MM.1S (cell line): ENCODE measurements at places on chromosomes 7 and 10.

DNA sequence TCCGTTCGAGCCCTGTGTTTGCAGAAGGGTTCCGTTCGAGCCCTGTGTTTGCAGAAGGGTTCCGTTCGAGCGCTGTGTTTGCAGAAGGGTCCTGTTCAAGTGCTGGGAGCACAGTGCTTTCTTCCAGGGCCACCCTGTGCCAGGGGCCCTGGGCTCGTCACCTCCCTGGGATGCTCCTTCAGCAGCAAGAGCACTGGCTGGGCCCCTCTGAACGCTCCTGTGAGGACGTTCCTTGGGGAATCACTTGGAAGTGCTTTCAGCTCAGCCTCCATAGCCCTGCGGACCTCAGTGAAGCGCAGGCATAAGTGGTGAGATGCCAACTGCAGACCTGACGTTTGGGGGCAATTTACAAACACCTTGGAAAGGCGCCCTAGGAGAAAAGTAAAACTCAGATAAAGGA lies 103.6 kb downstream of the DYNC2I1 start:
- DNase-seq, result no peak

DNA sequence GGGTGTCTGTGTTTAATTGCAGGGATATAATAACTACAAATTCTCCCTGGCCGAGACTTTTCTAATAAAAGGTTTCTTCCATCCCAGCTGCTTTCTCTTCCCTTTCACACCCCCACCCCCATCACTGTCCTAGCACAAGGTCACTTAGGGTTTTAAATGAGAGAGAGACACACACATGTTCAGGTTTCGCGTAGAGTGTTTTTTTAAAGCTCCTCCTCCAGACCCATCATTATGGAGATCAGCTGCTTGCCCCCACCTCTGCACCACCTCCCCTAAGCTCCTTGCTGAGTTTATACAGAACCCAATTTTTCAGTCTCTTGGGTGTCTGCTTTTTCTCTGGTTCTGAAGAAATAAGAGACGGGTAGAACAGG lies 18.6 kb downstream of the LRMDA start:
- no peak for DNase-seq

- DNase-seq, result peak; percentile 81
Measured at GRCh38 chr7:6272481-6273323, at the start of gene CYTH3. TSS of gene CYTH3 (minus strand) at chr7:6272624. CDS start at chr7:6272507, 117 bp downstream.

DNA sequence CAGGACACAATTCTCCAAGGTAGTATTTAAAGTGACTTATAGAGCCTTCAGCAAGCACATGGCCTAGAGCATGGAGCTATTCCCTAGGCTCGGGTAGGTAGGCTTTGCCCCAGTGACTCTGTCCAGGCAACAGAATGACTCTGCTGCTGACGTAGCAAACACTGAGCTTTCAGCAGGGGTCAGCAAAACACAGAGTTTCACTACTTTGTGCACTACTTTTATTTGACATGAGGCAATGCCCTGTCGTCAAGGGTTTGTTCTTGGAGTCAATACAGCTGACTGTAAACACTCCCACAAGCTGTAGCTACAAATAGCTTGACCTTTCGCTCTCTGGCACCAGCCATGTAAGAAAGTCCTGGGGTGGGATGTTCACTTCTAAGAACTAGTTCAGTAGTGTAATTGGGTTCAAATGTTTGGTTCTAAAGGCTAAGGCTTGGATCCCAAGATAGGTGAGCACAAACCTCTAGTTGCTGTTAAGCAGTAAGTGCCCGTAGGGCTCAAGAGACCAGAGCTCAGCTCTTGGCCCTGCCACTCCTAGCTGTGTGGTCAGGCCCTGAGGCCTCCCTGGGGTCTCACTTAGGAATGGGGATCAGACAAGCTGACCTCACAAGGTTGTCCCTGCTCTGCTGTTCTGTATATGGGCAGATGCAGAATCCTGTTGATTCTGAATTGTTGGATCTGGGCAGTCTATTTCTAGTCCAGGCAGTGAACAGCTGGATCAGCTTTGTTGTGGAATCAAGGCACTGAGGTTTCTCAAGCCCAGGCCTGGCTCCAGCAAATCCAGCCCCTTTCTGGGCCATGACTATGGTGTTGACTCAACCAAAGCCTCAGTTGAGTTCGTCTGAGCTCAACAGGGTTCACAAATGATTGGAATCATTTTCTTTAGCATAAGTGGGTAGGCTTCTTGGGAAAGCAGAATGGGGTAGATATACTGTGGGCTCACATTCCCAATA lies 10.7 kb downstream of the NODAL start:
- DNase-seq, result peak; percentile 74

DNA sequence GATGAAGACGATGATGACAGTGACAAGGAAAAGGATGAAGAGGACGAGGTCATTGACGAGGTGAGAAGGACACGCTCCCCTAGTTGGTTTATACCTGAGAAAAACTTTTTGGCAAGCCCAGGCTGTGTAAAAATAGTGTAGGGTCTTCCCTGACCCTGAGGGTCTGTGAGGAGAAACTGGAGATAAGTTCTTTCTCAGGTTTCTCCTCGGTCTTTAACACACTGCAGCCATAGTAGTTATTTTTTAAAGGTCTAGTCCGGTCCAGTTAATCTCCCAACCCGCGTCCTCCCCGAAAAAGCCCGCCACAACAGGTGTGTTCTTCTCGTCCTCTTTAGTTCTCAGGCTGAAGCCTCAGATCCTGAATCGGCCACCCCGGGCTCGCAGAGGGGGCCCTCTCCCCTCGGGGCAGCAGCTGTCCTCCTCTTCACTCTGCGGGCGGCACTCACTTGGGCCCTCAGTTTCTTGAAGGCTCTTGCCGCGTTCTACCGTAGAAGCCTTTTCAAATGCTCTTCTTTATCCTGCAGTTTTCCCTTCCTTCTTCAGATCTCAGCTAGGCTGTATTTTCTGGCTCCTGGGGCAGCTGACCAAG lies 411 bp downstream of the BCCIP start:
- DNase-seq, result no peak

DNA sequence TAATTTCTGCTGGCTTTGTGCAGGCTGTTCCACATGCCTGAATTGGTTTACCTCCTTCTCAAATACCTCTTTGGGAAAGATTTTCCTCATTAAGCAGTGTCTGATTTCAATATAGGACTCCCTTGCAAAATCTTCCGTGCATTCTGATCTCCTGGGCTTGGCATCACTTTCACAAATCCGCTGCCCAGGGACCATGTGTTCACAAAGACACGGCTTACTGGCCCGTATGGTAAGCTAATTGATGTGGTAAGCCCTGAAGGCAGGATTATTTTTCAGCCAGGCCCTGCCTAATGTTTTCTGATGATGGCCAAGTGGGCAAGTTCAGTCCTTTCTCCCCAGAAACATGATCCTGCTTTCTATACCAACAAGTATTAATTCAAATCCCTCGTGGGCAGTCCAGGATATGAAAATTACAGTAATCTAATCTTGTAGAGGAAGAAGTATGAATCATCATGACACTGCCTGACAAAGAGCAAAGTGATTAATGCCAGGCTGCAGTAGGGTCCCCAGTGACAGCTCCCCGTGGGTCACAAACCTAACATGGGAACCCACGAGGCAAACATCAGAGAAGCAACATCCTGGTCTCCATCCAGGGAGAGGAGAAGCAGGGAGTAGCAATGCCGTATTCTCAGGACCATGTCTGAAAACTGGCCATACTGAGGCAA lies 11.6 kb upstream of the SVIL start:
- no peak for DNase-seq

- peak; percentile 83 for DNase-seq
Measured at GRCh38 chr10:69088801-69089501, 1.0 kb downstream of the SRGN start.

GRCh38 chr10:129464251-129464650 lies 2.8 kb upstream of the MGMT start:
- no peak for DNase-seq

DNA sequence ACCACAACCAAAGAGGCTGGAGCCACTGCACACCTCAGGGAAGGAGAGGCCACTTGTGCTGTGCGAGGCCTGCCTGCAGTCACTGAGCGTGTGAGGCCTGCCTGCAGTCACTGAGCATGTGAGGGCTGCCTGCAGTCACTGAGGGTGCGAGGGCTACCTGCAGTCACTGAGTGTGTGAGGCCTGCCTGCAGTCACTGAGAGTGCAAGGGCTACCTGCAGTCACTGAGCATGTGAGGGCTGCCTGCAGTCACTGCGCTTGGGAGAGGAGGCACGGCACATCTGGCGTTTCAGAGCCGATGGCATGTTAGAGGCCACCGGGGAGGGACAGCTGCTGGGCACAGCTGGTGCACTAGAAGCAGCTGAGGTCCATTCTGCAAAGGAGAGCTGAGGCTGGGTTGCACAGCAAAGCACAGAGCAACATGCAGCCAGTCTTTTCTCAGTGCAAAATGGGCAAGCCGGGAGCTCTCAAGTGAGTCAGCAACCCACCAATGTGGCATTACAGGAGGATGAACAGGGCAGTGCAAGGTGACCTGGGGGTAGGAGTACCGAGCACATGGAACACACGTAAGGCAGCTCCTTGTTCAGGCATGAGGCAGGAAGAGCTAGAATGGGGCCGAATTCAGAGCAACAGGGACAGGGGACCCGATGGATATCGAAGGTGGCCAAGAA lies 540.1 kb downstream of the PTPRN2 start:
- no peak for DNase-seq

- DNase-seq, result no peak
Measured at GRCh38 chr7:132072165-132072564, 504.1 kb downstream of the PLXNA4 start.

GRCh38 chr10:106761906-106762305 lies 402.6 kb downstream of the SORCS1 start:
- no peak for DNase-seq

- no peak for DNase-seq
Measured at GRCh38 chr7:5750031-5750653, 31.3 kb downstream of the RNF216 start.

GRCh38 chr10:73161662-73162061 lies 6.1 kb downstream of the ECD start:
- DNase-seq, result no peak

DNA sequence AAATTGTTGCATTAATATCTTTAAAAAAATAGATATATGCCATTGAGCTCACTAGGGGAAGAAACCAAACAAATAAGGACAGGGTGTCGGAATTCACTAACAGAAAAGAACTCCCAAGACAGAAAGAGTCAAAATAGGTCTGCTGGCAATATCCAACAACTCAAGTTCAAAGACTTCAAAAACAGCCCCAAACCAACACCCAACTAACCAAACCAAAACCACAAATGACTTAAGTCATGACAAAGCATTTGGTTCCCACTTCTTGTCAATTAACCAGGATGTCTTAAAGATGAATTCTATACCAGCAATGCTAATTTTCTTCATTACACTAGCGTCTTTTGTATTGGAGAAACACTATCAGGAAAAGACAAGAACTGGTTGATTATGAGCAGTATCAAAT lies 249.0 kb upstream of the PLXNA4 start:
- DNase-seq, result no peak

- DNase-seq, result peak; percentile 21
Measured at GRCh38 chr10:58385784-58386112, 538 bp downstream of the TFAM start.

DNA sequence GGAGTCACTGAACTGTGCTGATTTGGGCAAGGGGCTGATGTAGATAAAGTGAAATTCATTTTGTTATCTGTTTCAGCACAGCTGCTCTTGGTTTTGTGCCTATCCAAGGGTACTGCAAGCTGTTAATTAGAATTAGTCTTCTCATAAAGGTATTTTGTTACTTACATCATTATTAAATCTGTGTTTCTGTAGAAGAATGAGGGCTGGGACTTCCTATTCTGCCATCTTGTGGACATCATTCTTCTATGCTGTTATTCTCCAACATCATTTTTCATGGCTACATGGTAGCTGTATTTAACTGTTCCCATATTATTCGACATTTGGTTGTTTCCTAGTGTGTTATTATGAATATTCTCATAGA lies 76.2 kb upstream of the CCDC71L start:
- peak; percentile 66 for DNase-seq

DNA sequence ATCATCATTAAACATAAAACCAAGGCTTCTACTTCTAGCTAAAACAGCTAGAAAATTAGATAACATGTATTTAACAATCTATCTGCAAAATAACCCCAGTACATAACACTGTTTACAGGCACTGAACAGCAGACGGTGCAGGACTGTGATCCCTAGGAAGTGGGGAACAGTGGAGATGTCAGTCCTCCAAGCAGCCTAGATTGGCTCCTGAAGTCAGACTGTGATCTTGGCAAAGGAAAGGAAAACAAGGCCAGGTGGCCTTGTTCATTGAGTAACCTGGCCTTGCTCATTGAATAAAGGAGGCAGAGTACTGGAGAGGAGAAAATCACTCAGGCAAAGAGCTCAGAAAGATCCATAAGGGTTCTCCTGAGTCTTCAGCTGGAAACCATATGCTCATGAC lies 77.7 kb upstream of the DIP2C start:
- DNase-seq, result no peak

DNA sequence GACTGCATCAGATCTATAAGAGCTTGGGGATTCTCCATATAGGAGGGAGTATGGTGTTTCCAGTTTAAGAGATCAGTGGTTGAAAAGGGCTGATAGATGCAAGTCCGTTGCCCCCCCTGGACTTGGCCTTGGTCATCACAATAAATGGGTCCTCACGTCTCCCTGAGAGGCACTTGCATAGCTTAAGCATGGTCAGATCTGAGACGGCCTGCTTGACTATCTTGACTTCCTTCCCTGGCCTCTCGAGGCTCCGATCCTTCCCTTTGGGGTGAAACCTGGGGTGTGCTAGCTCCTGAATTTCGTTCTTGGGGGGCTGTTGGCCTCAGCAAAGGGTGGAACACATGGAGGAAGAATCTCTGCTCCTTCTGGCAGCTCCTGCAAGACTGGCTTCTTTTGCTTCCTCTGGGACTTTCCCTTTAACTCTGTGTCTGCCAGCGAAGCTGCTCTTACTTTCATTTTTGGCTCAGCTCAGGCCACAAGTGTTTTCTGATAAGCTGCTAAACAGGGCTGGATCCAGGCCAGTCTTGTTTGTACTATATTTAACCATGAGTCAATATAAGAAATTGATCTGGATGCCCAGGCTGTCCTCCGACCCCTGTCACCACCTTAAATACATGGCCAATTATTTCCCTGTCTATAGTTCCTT lies 11.2 kb upstream of the ZNF485 start:
- peak; percentile 78 for DNase-seq

- DNase-seq, result no peak
Measured at GRCh38 chr7:86778271-86778670, 134.6 kb downstream of the GRM3 start.

GRCh38 chr7:6651851-6652445 lies 14.8 kb downstream of the ZNF316 start:
- DNase-seq, result no peak
